ENCODE measurements at places on chromosomes 16 and 17.

DNA sequence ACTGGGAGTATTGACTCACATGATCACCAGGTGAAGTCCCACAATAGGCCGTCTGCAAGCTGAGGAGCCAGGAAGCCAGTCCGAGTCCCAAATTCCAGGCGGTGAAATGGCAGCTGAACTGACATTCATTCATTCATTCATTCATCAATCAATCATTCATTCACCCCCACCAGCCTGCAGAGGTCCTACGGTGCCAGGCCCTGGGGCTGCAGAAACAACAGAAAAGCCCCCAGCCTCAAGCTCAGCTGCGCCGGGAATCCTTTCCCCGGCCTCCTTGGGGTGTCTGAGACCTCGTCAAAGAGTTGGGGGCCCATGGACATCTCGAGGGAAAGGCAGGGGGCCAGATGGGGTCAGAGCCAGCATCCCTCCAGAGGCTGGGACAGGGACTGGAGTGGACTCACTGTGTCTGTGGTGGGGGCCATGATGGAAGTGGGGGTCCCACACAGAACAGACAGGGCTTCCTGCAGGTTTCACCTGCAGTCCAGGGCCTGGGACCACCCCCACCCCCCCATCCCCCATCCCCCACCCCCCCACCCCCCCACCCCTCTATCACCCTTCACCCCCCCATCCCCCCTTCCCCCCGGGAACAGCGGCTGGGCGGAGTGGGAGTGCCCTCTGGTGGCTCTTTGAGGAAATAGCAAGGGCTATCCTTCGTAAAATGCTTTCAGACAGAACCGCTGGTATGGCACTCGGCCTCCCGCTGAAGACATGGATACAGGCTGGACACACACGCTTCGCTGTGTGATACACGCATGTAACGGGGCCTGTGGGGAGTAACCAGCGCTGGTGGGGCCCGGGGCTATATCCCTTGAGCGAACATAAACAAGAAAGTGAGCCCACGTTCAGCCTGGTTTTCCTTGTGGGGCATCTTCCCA, 8.5 kb upstream of the ZC3H18 start:
- DNase-seq = no peak

- no peak for DNase-seq
Observed at GRCh38 chr16:48635199-48635718, 25.3 kb upstream of the N4BP1 start.

DNA sequence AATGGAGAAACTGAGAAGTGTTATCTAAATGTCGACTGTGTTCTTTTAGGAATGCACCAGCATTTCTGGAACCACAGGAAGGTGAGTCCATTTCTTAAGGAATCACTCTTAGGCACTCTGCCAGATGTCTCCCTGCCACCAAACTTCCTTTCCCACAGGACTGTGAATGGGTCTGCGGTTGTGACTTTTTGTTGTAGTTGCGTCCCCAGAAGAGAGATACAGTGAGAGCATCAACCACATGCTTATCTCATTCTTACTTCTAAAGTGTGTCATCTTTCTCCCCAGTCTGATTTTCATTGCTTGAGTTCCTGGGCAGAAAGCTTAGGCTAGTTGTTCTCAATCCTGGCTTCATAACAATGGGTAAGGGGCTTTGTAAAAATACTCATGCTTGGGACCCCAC, 13.4 kb downstream of the ITPRIPL2 start:
- no peak for DNase-seq

DNA sequence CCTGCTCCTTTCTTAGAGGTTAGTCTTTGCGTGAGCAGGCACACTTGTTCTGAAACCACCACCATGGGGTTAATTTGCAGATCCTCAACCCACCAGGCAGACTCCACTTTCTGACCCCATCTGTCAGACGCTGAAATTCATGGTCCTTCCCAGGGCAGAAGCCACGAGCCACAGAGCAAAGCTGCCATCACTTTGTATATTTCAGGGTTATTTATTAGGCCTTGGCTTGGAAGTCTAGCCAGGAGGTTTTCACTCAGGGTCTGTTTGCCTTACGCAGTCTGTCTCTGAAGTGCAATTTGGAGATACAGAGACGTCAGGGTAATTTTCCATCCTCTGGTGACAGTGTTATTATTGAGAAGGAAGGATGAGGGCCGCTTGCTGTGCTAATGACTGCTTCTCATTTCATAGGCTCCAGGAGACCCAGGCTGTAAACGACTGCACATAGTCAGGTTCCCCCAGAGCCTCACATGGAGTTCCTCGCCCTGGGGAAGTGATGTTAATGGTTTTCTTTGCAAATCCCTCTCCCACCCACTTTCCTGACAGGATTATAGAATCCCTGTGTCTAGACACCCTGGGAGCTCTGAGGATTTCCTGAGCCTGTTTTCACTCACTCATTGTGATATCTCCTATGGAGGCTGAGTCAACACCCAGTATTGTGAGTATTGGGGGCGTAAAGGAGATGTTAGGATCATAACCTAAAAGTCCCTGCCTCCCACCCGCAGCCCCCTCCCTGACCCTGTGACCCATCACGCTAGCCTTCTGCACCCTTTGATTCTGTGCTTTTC, 269.0 kb downstream of the ABCC12 start:
- DNase-seq = no peak

DNA sequence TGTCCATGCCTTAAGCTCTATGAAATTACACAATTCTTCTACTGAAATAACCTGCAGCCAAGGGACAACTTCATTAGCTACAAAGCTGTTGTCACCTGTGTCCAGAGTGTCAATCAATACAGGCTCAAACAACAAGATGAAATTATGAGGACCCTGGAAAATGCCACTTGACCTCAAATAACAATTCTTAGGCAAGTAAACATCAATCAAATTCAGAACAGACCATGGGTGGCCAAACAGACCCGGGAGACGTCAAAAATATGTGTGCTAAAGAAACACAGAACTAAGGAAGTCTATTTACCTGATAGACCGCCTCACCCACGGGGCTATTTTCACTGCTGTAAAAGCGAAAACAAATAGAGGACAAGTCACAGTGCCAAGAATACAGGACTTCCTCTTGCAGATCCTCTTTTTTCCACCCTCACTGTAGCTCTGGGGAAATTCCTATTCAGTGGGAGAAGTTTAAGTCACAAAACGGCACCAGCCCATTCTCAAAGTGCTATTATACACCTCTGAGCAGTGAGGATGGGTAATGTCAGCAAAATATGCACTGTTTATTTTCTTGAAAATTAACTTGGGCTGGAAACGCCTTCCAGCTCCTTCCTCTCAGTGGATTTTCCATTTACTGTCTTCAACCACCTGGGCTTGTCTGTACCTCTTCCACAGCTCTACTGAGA, 2.7 kb downstream of the LITAF start:
- DNase-seq = no peak

All from activated CD4-positive, alpha-beta T cell treated with anti-CD3 and anti-CD28 coated beads for 24 hours (primary cell).